ENCODE measurements at places on chromosomes 16 and 17.

GRCh38 chr17:80758481-80759376 lies 214.1 kb downstream of the RPTOR start:
- DNase-seq, result no peak

GRCh38 chr17:41848788-41849187 lies 11.2 kb downstream of the KLHL10 start:
- no peak for DNase-seq

- DNase-seq, result no peak
These were observed 39.7 kb upstream of the DHX40 start for GRCh38 chr17:59525668-59526067.

GRCh38 chr16:12530302-12530701 lies 273.4 kb downstream of the CPPED1 start:
- no peak for DNase-seq

DNA sequence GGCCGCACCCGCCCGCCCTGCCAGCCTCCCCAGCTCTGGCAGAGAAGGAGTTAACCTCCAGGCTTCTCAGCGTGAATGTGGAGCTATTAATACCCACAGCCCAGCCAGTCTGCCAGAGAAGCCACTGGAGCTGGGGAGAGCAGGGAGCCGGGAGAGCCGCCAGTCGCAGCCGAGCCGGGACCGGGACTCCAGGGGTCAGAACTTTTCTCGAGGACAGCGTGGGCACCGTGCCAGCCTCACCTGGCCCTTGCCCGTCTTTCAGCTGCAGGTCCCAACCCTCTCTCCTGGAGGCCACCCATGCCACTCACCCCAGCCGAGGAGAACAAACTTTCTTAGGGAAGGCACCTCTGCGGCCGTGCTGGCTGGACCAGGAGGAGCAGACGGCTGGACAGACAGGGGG lies 33.8 kb upstream of the SBK1 start:
- DNase-seq, result no peak

DNA sequence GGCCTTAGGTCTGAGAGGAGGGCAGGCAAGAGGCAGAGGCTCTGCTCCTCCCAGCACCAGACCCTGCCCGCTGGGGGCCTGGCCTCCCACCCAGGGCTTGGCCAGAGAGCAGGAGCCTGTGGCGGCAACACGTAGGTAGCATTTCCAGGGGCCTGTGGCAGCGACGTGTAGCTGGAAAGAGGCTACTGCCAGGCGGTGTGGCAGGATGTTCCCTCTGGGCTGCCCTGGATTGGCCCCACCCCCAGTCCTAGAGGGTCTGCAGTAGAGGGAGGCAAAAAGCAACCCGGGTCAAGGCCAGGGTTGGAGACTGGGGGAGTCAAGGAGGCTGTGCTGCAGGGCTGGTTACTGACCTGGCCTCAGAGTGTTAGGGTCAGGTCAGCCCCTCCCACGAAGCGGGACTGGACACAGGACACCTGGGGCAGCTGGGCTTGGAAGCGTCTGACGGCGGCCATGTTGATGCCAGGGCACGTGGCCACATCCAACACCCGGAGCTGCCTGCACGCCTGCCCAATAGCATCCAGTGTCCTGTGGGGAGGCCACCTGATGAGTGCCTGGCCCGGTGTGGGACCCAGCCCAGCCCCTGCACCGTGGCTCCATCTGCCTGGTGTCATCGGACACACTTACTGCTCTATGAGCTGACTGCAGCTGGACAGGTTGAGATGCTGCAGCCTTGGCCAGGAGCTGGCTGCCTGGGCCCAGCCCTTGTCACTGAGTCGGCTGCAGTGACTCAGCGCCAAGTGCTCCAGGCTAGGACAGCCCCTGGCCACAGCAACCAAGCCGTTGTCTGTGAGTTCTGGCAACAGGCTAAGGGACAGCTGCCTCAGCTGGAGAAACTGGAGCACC lies 8.5 kb downstream of the ELMO3 start:
- no peak for DNase-seq

All from stimulated activated CD4-positive, alpha-beta T cell treated with anti-CD3 and anti-CD28 coated beads, Interleukin-1b, Interleukin-23, amount 100 ng/mL, for 4 hours (primary cell).